Coronary artery (tissue), 2 donors: ENCODE measurements at places on chromosomes 5 and 9.

DNA sequence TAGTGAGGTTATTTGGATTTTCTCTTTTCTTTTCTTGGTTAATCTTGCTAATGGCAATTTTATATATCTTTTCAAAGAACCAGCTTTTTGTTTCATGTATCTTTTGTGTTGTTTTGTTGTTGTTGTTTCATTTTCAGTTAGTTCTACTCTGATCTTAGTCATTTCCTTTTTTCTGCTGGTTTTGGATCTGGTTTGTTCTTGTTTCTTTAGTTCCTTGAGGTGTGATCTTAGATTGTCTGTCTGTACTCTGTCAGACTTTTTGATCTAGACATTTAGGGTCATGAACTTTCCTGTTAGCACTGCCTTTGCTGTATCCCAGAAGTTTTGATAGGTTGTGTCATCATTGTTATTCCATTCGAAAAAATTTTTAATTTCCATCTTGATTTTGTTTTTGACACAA lies 399.7 kb downstream of the TLE1 start:
- no peak for DNase-seq

GRCh38 chr9:133154097-133154989 lies 9.4 kb downstream of the GBGT1 start:
- no peak for DNase-seq

DNA sequence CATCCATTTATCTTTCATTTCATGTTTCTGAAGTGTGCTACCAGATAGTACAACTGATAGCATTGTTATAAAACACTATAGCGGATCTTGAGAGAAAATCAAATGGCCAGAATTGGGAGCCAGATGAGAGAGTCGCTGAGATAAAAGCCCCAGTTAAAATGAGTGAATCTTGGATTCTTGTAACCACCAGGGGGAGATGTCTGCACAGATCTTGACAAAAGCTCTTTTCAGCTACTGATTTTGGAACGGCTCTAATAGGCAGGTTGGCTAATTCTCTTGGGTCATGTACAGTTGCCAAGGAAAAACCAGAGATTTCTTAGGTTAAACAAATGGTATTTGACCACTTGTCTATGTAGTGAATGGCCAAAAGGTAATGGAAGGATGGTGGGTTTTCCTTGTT lies 21.7 kb downstream of the F2RL2 start:
- no peak for DNase-seq

GRCh38 chr5:180521101-180521500 lies 26.9 kb downstream of the CNOT6 start:
- no peak for DNase-seq

- DNase-seq, result no peak
These were observed 226.7 kb downstream of the PRR16 start for GRCh38 chr5:120690621-120691407.

GRCh38 chr5:96930058-96930457 lies 5.8 kb upstream of the LNPEP start:
- DNase-seq, result no peak

DNA sequence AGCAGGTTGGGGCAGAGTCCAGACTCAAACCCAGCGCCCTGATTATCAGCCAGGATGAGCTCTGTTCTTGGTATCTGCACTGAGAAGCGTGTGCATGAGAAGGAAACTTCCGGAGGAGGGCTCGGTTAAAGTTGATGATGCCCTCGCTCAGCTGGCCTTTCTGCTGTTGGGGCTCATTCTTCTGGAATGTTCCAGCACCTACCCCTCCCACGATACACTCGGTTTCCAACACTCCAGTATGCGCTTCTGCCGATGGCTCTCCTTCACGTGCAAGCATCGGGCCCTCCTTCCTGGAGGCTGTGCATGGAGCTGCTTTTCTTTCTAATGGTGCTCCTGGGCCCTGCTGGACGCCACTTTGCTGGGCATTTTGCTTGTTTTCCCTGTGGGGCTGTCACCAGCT lies 134.0 kb downstream of the RXRA start:
- DNase-seq, result no peak

- no peak for DNase-seq
These were observed 244.8 kb upstream of the MPDZ start for GRCh38 chr9:13524245-13524644.

DNA sequence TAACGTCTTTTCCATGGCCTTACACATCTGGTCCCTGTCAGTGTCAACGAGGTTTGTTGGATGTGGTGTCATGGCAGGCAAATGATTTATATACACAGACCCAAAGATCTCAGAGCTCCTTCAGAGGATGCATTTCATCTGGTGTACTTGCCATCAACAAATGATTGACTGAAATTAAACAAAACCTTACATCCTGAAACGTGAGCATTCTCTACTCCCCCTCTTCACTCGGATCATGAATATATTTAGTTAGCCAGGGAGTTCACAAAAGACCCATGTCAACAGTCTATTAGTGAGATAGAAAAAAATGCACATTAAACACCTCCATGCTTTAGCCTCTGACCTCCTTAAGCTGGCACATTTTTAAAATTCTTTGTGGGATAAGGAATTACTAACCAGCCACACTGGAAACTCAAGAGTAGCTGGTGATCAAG lies 215.6 kb downstream of the EFNA5 start:
- DNase-seq, result no peak

DNA sequence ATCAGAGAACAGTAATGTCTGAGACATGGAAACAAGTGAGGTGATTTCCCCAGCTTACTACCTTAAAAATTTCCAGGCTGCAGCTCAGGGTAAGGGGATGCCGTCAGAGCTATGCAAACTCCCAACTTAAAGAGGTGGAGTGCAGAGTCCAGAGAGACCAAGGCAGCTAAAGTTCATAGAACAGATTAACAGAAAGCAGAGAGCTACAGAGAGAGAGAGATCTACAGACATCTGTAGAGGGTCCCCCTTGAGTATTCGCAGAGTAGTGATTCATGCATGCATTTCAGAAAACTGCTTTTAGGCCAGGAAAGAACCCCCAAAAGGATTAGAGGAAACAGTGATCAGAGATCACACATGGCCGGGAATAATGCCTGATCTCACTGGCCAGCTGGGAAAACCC lies 306.2 kb upstream of the PUM3 start:
- DNase-seq, result no peak

DNA sequence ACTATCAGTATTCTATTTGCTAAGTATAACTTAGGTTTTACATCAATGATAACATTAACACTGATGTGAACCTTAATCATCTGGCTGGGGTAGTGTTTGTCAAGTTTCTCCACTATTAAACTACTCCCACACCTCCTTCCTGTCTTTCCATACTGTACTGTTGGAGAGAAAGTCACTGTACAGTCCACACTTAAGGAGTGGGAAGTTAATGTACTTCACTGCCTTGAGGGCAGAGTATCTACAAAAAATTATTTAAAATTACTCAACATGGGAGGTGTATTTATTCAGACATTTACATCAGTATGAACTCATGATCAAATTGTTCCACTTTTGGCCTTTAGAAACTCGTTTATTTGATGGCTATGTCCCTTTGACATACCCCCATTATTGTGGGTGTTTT lies 11.9 kb downstream of the UHRF2 start:
- DNase-seq, result no peak

GRCh38 chr9:36802201-36802920 lies 229.7 kb downstream of the MELK start:
- no peak for DNase-seq

- no peak for DNase-seq
These were observed 10.6 kb downstream of the TMEM250 start for GRCh38 chr9:136107953-136108647.

DNA sequence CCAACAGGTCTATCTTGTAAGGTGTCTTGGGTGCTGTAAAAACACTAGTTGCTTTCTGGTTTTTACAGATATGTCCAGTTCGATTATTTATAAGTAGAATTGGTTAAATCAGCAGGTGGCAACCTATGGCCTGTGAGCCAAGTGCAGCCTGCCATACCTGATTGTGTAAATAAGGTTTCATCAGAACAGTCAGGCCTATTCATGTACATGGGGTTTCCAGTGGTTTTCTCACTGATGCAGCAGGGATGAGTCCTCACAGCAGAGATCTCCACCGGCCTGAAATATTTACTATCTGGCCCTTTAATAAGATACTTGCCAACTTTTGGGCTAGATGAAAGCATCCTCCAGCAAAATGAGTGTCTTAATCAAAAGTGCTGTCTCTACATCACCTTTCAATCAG lies 132.9 kb upstream of the ICE1 start:
- no peak for DNase-seq

- DNase-seq, result no peak
These were observed 43.4 kb downstream of the NFIB start for GRCh38 chr9:14270358-14271092.

- no peak for DNase-seq
These were observed 58.3 kb upstream of the FBXW11 start for GRCh38 chr5:172064766-172065165.

DNA sequence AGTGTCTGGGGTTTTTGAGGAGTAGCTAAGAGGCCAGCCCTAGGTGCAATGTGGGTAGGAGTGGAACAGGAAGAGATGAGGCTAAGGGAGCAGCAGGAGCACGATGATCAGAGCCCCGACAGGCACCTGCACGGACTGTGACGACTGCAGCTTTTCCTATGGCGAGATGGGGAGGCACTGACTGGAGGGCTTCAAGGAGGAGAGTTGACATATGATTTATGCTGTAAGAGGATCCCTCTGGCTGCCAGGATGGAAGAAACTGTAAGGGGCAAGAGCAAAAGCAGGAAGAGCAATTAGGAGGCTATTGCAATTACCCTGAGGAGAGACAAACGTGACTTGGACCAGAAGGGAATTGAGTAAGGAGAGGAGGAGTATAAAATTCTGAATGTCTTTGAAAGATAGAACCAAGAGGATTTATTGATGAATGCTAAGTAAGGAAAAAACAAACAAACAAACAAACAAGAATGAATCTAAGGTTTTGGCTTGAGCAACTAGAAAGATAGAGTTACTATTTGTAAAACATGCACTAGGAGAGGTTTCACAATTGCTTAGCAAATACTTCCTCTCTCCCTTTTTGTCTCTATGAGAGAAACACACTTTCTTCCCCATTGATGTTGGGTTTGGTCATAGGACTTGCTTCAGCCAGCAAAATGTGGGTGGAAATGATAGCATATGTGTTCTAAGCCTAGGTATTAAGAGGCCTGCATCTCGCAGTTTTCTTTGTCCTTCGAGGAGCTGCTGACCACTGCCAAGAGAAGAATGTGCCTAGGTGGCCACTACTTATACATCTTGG lies 32.9 kb downstream of the TRPC7 start:
- DNase-seq, result no peak

GRCh38 chr9:123749580-123750202 lies 180.2 kb downstream of the DENND1A start:
- no peak for DNase-seq

GRCh38 chr9:76266649-76267283 lies 127.5 kb downstream of the RFK start:
- no peak for DNase-seq

- DNase-seq, result no peak
These were observed 13.6 kb downstream of the UBE2D2 start for GRCh38 chr5:139574641-139575312.

DNA sequence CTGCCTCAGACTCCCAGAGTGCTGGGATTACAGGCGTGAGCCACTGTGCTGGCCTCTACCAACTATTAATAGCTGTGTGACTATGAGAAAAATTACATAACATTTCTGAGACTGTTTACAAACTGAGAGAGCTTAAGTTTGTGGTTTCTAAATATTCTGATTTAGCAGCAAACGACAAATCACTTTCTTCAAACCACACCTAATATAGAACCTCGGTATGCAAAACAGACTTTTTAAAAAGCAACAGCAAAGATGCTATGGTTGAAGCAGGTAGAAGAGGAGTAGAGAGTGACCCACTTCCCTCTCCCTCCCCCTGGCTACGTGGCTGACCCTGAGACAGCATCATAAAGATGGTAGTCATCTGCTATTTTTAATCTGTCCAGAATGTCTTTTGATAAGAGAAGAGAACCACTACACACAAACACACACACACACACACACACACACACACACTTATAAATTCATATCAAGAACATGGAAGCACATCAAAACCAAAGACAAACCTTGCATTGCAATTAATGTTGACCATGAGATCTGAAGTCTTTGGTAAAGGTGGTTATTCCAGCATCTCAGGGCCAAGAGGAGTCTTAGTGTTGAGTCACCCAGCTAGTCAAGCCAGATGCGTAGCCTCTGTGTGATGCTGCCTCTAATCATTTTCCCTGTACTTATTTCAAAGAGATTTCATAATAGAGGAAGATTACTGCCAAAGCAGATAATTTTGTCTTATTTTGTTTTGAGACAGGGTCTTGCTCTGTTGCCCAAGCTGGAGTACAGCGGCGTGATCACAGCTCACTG lies 58.1 kb upstream of the TMEM215 start:
- no peak for DNase-seq

- no peak for DNase-seq
These were observed 24.4 kb upstream of the RGMB start for GRCh38 chr5:98749046-98749445.

- no peak for DNase-seq
These were observed 746.6 kb upstream of the ACO1 start for GRCh38 chr9:31637861-31638260.
